ENCODE measurements at places on chromosomes 3 and 15. TPM values are rescaled to one million over a fixed set of nuclear protein-coding genes. Genes with fewer than 3 reads are reported as not detected.

The CFAP91 gene
- polyA plus RNA-seq = 21.5 TPM

The PPCDC gene
- polyA plus RNA-seq = 13.0 TPM

The C2CD4A gene
- 0.38 TPM for polyA plus RNA-seq

The CDHR4 gene
- not detected for polyA plus RNA-seq

The CFAP100 gene
- polyA plus RNA-seq = 1.2 TPM

The DUOX2 gene
- polyA plus RNA-seq = not detected

The UBA5 gene
- polyA plus RNA-seq = 74.2 TPM

The ITIH1 gene
- polyA plus RNA-seq = 0.22 TPM

- DNase-seq = no peak
Observed at GRCh38 chr3:139189943-139190342, 145.3 kb upstream of the PRR23C start.

- no peak for DNase-seq
Observed at GRCh38 chr3:98536456-98537017, 4.8 kb downstream of the GPR15 start.

DNA sequence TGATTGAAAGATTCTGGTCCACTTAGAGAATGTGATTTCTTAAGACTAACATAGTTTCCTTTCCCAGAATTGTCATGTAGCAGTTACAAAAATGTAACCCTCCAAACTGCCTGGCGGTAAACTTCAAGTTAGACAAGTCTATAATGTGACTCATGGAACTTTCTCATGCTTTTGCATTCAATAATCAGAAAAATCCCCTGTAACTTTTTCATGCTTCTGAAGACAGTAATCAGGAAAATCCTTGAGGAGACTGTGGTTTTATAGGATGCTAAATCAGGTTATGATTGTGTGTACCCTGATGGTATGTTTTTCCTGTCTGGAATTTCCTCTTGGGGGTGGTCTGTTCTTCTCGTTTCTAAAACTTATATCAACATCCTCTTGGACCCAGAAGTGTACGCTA is 74.0 kb upstream of the RARB start:
- no peak for DNase-seq

- DNase-seq = peak; percentile 23
Observed at GRCh38 chr3:79767194-79767904, 449 bp downstream of the ROBO1 start.

DNA sequence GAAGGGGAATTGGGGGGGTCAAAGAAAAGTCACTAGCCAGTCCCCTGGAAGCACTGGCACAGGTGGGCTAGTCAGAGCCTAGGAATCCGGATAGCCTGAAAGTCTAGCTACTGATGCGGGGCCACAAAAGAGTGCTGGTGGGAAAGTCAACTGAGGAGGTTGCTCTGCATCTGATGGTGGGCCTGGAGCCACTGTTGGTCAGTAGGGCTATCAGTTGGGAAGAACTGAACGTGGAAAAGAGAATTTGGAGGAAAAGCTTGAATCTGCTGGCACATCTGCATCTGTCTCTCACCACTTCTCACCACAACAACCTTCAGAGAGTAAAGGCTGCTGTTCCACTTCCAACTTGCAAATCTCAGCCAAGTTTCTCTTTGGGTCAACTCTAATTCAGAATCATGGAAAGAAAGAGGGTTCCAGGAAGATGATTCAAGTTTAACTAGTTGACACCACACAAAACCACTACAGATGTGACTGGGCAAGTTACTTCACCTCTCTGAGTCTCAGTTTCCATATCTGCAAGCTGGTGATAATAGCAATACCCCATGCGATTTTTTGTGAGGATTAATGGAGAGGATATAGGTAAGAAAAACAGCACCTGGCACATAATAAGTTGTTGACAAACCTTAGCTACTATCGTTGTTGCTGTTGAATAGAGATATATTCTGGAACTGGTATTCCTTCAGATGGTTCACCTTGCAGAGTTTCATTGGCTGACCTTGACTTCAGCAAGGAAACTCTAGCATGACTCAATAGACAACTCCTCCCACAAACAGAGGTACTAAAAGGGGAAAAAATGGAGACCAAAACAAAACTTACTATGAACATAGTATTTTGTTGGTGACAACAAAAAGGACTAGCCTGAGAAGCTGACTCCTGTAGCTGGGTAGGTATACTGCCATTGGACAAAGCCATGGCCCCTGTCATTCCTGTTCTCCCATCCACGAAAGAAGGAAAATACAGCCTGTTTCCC is 280.2 kb upstream of the STT3B start:
- DNase-seq = no peak

GRCh38 chr15:74519311-74519710 is 21.7 kb upstream of the ARID3B start:
- no peak for DNase-seq

GRCh38 chr3:136819731-136820679 is 1.1 kb downstream of the SLC35G2 start:
- DNase-seq = peak; percentile 42

DNA sequence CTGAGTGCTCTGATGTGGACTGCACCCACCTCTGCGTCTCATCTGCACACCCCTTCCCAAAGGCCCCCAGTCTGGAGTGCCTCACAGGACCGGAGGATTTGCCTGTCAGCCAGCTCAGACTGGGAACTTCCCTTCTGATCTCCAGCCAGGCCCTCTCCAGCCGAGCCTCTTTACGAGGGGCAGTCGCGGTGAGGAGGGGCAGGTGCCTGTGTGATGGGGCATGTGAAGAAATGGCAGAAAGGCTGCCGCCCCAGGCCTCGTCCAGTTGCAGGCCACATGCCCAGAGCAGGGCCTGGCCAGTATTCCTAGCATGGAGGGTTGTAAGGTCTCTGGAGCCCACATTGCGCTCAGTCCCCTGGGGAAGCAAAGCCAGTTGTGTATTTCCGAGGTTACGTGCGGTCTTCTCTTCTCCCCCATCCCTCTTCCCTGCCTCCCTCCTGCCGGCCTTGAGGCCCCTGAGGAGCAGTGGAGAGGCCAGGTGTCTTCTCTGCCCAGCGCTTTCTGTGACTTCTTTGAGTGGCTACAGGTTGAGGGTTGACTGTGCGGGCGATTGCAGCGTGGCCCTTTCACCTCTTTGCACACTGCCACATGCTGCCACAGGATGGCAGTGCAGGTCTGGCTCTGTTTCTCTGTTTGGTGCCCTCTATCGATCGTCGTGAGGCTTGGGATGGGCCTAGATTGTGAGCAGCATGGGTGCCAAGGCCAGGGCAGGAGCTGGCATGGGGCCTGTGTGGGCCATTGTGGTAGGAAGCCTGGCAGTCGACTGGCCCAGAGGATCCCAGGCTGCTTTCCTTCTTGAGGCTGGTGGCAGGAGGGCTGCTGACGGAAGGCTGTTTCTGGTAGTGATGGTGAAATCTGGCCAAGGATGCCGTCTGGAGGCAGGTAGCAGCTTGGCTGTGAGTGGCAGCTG is 5.3 kb downstream of the CLK3 start:
- no peak for DNase-seq

- no peak for DNase-seq
Observed at GRCh38 chr15:48084759-48085590, 35.8 kb upstream of the SLC24A5 start.

- no peak for DNase-seq
Observed at GRCh38 chr15:38698254-38698653, 133.6 kb upstream of the RASGRP1 start.

- DNase-seq = no peak
Observed at GRCh38 chr3:178073366-178073765, 462.9 kb upstream of the KCNMB2 start.

- no peak for DNase-seq
Observed at GRCh38 chr3:189529468-189529867, 101.7 kb upstream of the TP63 start.

DNA sequence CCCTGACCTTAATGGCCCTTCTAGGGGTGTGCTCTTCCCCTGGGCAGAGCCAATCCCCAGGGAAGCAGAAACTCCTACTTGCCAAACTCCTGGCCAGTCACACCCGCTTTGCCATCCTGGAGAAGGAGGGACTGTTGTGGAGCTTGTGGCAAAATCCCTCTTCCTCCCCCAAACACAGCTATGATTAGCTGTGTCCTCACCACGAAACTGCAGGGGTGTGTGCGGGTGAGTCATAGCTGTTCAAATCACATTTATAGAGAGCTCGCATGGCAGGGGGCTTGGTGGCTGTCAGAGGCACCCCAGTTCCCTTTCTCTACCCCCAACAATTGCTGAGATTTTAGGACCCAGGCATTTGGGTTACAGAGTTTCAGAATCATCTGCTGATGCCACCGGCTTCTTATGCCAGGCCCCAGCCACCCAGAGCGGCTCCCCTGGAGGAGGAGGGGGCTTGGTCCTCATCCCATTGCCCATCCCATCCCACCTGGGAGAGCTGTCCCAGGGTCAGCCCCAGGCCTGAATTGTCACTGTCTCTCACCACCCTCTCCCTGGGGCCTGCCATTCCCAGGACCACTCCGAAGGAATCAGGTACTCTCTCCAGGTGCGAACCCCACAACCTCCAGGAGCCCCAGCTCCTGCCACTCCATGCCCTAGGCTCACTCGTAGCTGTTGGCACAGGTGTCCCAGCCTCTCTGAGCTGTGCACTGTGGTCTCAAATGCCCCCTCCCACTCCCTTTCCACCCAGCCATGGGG is 28.8 kb upstream of the MAGEF1 start:
- no peak for DNase-seq

GRCh38 chr3:126491221-126492013 is 15.7 kb upstream of the ZXDC start:
- no peak for DNase-seq

GRCh38 chr3:71986606-71987005 is 201.7 kb upstream of the PROK2 start:
- no peak for DNase-seq

DNA sequence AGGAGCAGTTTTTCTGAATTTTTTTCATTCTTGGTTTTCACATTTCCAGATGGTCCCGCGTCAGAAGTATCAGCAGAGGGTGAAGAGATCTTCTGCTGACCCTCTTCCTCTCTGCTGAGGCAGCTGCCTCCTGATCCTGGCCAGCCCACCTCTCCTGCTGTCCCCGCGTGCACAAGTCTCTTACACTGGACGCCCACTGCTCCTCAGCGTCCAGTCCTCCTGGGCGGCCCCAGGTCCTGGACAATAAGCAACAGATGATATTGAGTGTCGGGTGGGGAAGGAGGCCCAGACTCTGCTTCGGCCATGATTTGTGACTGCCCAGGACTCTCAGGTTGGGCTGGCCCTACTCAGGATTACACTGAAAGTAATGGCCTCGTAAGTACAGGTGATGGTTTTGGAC is 50.1 kb downstream of the KLHL25 start:
- no peak for DNase-seq

- DNase-seq = no peak
Observed at GRCh38 chr3:31248563-31248992, 284.1 kb upstream of the STT3B start.

All from right renal pelvis (tissue), 4 donors.